ENCODE measurements at places on chromosomes 1 and 21.

GRCh38 chr21:21675601-21676000 is 677.4 kb downstream of the NCAM2 start:
- no peak for DNase-seq

DNA sequence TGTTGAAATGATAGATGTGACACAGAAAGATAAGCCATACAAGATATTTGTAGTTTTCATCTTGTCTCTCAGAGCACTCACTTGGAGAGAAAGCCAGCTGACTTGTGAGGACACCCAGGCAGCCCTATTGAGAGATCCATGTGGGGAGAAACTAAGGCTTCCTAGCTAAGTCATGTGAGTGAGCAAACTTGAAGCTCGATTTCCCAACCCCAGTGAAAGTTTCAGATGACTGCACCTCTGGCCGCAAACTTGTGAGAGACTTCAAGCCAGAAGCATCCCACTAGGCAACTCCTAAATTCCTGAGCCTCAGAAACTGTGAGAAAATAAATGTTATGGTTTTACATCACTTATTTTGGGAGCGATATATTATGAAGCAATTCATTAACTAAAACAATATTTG is 832.3 kb downstream of the LTN1 start:
- no peak for DNase-seq

DNA sequence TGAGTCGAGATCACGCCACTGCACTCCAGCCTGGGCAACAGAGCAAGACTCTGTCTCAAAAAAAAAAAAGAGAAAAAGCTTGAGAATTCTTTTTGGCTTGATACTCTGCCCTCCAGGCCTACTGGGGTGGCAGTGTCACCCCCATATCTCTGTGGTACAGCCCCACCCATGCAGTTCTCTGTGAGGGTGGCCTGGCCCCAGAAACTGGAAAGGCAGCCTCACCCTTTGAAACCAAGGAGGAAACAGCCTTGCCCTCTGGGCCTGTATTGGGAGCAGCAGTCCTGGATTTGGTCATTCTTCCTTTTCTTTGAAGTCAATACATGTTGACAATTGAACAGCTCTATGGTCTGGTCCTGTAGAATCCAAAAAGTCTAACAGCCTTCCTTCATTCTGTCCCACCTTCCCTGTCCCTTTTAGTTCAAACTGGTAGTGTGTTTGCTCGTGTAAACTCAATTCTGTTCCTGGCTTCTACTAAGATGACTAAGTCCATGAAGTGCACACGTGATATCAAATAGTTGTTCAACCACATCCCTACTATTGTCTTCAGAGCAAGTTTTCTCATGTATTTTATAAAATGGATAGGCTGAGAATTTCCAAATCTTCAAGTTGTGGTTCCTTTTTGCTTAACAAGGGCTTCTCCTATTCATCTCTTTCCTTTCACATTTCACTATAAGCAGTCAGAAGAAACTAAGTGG is 13.2 kb downstream of the ST7L start:
- no peak for DNase-seq

DNA sequence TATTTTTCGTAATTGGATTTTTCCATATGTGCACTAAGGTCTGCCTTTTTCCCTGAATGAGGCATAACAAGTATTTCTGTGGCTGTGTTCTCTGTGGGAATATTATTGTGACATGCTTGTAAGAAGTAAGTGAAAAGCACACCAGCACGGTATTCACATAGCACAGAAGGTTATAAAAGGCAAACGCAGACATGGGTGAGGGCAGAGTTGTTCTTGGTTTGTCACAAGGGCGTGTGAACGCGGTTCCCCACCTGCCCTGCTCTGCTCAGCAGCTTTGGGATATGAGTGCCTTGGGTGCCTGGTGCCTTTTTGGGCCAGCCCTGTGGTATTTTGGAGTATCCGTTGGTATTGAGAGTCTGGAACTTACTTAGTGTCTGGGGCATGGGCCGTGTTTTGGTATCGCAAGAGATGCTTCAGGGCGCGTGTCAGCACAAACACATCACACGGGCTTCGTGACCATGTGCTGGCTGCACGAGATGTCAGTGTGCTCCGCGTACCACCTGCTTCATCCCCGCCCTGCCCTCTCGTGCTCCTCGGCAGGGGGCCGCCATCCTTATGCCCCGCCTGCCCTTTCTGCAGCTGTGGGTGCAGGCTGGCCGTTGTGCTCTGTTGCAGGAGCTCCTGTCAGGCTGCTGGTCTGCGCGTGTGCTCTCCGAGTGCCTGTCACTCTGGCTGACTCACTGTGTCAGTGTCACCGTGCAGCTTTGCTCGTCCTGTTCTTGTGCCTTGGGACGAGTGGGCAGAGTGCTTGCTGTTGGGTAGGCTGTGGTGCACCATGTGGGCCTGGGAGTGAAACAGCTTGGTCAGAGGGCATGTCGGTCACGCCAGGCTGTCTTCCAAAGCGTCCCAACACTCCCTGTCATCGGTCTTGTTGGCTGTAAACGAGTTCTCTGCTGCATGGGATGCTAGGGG is 15.0 kb downstream of the SKI start:
- no peak for DNase-seq

DNA sequence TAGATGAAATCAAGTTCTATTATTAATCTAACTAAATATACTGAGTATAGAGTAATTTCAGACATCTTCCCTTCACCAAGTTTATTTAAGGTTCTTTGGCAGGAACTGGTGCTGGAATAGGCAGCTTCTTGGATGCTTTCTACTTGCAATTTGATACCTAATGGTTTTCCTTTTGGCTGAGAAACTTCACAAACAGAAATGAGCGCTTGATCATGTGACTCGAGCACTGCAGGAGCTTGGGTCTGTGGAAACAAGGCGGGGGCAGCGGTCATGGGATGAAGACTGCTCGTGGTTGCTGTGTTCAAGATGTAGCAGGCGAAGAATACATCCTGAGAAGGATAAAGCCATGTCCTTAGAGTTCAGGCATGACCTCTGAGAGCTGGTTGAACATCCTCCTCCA is 136.8 kb downstream of the PTPRC start:
- DNase-seq: no peak

- no peak for DNase-seq
Observed at GRCh38 chr1:231546693-231547092, 18.2 kb downstream of the TSNAX start.

DNA sequence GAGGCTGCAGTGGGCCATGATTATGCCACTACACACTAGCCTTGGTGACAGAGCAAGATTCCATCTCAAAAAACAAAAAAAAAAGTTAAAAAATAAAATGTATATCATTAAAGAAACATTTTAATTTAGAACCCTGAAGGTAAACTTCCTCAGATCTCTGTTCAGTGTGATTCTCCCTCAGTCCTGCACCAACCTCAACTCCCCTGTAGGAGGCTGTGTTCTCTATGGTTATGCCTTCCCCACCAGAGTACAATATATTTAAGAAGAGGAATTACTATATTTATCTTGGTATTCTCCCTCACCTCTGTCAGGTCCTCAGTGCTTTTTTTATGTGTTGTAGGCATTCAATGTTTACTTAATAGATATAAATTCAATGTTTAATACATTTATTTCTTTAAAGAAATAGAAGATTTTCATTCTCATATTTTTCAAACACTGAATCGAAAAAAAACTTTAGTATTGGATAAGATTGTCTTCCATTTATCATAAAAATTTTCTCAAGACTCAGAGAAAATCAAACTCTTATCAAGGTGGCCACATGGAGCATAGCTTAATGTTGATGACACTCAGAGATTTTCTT is 4.8 kb upstream of the LRRC8B start:
- DNase-seq: no peak

DNA sequence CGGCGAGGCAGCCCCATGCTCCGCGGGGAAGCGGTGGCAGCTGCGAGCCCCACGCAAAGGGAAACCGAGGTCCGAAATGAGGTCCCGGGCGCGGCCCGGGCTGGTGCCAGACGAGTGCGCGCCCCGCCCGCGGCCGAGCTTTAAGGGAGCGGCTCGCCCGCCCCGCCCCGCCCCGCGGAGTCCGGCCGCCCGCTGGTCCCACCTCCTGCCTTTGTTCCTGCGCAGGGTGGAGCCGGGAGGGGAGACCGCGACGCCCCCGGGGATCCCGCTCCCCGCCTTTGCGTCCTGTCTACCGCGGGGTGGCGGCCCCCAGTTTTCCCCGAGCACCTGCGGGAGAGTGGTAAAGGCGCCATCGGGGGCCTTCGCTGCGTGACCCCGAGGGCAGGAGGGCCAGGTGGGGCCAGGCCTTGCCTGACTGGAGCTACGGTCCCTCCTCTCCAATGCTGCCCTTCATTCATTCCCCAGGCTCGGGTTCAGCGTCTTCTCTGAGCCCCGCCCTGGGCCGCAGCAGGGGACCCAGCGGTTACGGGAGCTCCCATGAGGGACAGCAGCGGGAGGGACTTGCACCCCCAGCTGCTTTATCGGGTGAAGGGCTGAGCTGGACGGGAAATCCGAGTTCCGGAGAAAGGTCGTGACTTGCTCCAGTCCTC is at the start of gene HES2:
HES2 (minus strand) TSS at position 116 of the 650 bp plus-strand sequence; CDS start at position 17, 99 bp downstream.
- no peak for DNase-seq

GRCh38 chr1:170162459-170163246 is 16.9 kb downstream of the NTMT2 start:
- DNase-seq: no peak

DNA sequence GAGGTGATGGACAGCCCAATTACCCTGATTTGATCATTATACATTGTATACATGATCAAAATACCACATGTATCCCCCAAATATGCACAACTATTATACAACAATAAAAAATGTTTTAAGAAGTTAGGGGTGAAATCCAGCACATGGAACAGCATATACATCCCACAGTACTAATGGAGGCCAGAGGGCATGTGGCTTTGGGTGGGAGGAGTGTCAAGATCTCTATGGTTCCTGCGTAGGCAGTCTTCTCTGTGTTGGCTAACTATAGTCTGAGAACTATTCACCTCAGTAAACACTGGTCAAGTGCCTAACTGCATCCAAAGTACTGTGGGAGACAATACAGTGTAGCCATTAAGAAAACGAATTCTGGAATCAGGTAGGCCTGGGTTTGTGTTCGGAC is 74.1 kb downstream of the GADD45A start:
- DNase-seq: no peak

DNA sequence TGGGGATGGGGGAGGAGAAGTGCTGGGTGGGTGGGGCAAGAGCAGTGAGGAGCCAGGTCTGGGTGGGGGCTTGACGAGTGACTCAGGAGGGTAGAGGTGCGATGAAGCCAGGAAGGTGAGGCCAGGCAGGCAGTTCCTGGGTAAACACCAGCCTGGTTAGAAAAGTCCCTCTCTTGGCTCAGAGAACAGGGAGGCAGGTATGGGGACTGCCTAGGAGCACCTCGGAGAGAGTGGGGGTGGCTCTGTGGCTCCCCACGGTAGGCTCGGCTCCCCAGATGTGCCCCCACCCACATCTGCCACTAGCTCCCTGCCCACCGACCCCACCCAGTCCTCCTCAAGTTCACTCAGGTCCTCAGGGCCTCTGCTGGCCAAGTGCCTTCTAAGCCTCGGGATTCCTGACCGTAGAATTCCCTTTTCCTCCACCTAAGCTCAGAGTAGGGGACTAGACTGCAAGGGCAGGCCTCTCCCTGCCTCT is 1.2 kb downstream of the HSPG2 start:
- no peak for DNase-seq

DNA sequence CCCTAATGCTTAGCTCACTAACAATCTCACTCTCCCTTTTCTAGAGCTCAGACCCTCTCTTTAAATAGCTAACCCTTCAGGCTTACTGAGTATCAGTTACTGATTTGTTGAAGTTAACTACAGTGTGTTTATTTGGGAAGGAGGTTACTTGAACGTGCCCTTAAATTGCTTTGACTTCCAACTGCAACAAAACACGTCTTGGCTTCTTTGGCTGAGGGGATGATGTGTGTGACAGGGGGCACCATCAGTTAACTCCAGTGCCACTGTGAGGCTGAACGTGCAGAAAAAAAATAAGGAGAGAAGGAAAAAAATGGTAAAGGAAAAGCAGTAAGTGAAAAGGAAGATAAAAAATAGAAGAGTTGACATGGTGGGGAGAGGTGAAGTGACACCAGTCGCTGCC is 75.1 kb upstream of the NRIP1 start:
- no peak for DNase-seq

DNA sequence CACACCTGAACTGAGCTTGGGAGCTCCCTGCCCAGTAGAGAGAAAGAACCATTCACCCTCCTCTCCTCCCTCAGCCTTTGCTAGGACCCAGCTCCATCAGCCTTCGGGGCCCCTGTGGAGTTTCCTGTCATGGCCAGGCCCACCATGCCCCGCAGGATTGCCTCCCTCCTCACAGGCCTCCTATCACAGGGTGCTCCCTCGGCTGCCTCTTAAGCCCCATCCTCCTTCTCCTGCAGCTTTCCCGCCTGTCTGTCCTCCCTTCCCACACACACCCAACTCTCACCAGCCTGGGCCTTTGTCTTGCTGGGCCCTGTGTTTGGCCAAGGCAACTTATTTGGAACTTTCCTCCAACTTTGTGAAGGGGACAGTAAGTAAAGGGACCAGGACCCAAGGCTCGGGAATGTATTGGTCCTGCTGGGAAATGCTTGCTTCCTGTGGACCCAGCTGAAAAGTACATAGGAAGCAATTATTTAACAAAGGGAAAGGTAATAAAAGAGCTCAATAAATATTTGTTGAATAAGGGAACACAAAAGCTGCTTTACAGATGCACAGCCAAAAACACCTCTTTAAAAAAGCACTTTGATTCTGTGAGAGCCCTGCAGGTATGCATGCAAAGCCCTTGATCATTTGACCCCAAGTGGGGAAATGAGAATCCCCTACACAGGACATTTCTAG is 31.6 kb upstream of the TENT5C start:
- no peak for DNase-seq

DNA sequence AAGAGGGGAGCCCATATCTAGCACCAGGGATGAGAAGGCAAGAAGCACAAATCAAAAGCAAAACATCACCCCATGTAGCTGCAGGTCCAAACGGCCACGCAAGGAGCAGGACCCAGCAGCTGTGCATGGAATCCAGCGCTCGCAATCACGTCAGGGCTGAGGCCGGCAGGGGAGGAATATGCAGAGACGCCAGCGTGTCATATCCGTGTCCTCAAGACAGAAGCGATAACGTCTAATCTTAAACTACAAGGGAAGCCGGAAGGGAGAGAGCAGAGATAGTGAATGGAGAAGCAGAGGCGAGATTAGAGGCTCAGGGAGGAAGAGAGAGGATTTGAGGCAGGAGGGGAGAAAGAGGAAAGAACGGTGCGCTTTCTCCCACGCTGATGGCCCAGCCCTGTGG is 39.1 kb downstream of the FBXO2 start:
- DNase-seq: no peak

- no peak for DNase-seq
Observed at GRCh38 chr1:90821152-90821787, 104.2 kb upstream of the BARHL2 start.

- no peak for DNase-seq
Observed at GRCh38 chr1:206729507-206729906, 41.1 kb upstream of the IL19 start.

DNA sequence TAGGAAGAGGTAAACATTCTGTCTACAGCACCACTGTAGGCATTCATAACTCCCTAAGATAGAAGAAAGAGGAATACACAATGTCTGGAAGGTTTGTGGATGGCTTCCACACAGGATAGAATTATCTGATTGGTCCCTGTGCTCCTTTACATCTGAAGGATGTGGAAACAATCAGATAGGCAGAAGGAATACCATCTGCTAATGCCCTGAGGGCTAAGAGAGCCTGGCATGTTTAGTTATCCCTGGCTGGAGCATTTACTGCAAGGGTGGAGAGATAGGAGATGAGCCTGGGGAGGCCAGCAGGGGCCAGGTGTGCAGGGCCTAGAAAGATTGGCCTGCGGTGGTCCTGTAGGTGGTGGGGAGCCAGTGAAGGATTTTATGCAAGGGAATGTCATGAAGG is 8.6 kb upstream of the ACBD3 start:
- no peak for DNase-seq

GRCh38 chr1:90768098-90768497 is 51.0 kb upstream of the BARHL2 start:
- no peak for DNase-seq
